ENCODE measurements at places on chromosomes 16 and 17.
A peak's percentile ranks its signal among the peaks of the same experiment; 100 is the strongest.

- no peak for DNase-seq
Measured at GRCh38 chr17:44314869-44315661, 6.7 kb downstream of the RUNDC3A start.

DNA sequence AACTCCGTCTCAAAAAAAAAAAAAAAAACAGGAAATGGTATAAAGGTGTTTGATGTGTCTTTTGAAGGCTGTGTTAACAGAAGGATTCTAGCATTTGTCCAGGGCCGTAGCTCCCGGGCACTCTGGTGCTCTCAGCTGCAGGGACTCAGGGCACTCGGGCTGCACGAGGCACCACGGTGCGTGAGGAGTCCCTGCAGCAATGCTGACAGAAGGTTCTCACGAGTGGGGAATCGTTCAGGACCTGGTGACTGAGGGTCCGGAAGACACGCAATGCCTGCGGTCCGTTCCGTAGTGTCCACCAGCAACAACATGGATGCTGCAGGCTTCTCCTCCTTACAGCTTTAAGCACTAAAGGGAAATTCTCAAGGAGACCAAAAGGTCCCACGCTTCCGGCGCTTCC is 12.6 kb upstream of the FAAP100 start:
- no peak for DNase-seq

DNA sequence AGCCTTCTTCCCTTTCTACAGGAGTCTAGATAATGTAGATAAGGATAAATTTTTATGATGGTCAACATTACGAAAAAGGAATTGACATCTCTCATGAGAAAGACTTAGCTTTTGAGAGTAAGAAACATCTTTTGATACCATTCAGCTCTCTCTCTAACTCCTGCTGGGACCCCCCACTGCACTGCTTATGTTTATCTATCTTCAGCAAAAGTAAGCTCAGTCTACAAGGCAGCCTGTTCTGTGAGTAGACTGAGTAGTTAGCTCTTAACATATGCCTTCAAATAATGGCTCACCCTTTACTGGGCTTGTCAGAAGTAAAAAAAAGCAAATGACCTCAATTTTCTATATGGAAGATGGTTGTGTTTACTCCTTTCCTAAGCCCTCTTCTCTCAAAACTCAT is 372.2 kb upstream of the CDH11 start:
- no peak for DNase-seq

DNA sequence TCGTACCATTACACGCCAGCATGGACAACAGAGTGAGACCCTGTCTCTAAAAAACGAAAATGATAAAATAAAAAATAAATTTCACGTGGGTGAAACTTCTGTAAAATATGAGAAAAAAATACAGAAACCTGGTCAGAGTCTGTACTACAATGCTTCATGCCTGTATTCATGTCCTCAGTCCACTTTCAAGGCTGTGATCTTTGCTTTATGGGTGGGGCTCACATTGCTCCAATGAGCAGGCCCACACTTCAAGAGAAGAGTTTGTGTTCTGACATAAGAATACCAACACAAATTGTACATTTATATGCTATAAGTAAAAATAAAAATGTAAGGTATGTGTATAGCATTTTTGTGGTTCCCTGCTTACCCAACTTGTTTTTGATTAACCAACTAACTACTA is 32.2 kb upstream of the ABCA3 start:
- no peak for DNase-seq

DNA sequence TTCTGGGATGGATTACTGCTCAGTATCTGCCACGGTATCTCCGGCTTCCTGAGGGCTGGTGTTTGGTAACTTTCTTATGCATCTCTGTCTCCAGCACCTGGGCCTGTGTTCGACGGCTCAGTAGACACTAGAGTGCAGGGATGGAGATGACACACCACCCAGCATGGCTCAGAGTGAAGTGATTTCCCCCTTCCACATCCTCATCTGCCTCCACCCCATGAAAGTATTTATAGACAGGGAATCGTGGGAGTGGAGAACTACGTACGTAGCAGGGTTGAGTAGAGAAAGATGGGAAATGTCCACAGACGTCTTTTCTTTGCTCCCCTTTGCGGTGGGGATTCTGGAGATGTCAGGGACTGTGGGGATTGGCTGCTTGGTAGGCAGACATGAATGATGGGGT is 11.8 kb upstream of the SLC25A19 start:
- DNase-seq, result no peak

DNA sequence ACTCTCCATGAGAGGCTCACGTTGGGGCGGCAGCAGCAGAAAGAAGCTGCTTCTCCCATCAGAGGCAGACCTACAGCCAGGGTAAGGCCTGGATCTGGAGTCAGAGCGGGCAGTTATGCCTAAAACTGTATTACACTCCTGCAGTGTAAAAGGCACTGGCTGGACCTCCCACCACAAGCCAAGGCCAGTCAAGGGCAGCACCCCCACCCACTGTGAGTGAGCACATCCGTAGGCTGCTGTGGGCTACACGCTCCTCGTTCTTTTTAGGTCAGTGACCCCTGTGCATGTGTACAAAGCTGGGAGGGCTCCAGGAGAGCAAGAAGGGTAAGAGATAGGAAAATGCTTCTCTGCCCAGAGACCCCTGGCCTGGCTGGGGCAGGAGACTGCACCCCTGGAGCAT is 20.7 kb downstream of the DCAKD start:
- DNase-seq, result no peak

- no peak for DNase-seq
Measured at GRCh38 chr17:82703935-82704865, 5.7 kb upstream of the RAB40B start.

DNA sequence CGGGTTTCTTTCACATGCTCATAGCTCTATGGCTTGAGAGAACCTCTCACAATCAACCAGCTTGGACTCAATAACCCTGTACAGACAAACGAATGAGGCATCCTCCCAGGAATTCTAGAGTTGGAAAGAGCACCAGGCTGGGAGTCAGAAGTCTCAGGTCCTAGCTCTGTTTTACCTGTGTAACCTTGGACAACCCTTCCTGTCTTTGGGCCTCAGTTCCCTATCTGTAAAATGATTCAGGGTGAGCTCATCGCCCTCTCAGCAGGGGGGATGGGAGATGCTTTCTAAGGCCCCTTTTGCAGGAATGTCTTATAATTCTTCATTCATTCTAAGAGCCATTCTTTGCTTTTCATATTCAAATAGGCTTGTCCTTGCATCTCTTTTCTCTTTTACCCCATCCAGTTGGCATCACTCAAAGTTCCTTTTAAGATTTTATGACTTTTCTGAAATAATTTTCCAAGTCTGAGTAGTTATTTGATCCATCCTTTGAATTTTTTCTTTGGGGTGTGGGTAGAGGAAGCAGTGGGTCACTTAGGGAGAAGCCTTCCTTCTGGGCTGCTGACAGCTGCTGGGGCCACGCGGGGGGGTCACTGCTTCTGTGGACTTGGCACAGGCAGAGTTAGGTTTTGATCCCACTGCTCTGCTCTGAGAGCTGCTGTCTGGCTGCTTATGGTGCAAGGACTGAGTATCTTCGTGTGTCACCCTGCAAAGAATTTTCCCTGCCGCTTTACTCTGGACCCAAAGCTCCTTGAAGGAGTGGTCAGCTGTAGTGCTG is 102.7 kb downstream of the UTP18 start:
- no peak for DNase-seq

DNA sequence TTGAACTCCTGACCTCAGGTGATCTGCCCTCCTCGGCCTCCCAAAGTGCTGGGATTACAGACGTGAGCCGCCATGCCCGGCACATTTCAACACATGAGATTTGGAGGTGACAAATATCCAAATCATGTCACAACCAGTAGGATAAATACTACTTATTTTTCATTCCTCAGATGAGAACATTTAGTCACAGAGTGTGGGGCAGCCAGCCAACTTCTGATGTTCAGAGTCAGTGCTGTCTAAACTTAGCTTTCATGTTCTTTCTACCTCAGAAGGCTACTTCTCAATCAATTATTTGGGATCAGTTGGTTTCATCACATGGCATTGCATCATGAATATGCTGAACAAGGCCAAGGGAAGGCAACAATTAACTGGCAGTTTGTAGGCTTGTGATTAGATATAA is 134.5 kb downstream of the CDH13 start:
- DNase-seq, result no peak

GRCh38 chr17:17661134-17661533 is 20.1 kb upstream of the RAI1 start:
- no peak for DNase-seq

- no peak for DNase-seq
Measured at GRCh38 chr17:61416211-61416539, 16.5 kb downstream of the TBX2 start.

DNA sequence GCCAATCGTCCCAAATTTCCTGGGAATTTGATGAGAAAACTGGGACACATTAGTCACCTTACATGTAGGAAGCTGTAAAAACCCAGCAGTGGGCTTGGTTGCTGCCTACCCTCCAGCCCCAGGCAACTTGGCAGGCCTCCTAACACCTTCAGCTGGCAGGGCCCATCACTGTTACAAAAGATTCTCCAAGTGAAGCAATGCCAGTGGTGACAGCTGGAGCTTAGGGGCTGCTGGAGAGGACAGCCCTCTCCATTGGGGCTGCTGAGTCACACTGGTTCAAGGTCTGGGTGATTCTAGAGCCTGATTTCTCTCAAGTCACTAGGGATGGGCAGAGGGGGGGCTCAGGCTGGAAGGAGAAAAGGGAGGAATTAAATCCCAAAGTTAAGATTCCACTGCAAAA is 180.6 kb downstream of the COPRS start:
- no peak for DNase-seq

DNA sequence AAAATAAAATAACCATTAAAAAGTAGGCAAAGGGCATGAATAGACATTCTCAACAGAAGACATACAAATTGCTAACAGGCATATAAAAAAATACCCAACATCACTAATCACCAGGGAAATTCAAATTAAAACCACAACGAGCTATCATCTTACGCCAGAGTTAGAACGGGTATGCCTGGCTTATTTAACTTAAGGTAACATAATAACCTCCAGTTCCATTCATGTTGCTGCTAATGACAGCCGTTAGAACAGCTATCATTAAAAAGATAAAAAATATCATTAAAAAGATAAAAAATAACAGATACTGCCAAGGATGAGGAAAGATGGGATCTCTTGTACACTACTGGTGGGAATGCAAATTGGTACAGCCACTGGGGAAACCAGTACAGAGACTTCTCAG is 89.3 kb downstream of the GAS7 start:
- no peak for DNase-seq

GRCh38 chr16:68417711-68418301 is 30.5 kb downstream of the SMPD3 start:
- peak; percentile 73 for DNase-seq

DNA sequence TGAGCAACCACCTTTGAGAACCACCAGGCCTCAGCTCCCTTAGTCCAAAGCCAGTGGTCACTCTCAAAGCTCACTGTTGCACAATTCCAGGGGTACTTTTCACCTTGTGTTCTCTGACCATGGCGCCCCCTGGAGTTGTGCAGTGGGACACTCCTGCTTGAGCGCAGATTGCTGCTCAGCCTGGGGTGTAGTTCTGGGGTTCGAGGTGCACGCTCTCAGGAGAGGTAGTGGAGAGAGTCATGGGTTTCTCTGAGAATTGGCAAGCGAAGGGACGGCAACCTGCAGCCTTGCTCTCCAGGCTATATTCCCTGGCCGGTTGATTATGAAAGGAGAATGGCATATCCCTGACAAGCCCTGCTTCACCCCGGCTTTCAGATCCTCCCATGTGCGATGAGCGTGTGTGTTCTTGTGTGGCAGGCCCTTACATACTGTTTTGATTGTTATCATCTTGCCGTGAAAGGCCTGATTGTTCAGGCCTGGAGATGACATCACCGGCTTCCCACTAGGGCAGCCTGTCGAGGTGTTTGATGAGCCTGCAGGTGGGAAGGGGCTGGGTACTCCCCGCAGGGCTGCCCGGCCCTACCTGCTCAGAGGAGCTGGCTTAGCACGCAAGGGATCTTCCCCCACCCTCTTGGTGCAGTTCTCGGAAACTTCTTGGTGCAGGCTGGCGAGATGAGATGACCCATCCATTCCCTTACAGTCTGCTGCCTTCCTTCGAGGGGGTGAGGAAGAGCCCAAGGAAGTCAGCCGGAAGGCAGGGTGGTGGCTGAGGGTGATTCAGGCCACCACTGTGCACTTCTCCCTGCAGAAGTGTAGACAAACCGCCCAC is 431.2 kb downstream of the SLC39A11 start:
- no peak for DNase-seq

DNA sequence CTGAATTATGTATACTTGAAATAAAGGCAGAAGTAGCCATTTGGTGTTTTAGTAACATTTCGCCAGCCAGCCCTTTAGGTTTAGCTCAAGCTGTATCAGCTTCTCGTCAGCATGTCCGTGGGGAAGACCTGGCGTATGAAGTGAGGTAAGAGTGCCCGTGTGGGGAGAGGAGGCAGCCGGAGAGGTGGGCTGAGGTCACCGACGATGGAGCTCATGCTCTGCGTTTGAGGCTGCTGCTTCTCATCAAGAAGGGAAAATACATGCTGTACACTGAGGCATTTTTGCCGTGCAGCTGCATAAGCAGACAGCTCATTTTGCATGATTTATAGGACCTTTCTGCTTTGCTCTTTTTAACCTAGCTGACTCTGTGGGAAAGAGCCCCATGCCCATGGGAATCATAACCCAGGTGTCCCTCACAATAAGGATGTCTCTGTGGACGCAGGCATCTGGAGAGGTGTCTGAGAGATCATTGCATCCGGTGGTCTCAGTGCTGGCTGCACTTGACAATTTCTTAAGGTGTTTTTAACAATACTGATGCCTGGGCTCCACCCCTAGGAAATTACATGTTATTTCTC is 179.1 kb downstream of the ABCC12 start:
- no peak for DNase-seq

DNA sequence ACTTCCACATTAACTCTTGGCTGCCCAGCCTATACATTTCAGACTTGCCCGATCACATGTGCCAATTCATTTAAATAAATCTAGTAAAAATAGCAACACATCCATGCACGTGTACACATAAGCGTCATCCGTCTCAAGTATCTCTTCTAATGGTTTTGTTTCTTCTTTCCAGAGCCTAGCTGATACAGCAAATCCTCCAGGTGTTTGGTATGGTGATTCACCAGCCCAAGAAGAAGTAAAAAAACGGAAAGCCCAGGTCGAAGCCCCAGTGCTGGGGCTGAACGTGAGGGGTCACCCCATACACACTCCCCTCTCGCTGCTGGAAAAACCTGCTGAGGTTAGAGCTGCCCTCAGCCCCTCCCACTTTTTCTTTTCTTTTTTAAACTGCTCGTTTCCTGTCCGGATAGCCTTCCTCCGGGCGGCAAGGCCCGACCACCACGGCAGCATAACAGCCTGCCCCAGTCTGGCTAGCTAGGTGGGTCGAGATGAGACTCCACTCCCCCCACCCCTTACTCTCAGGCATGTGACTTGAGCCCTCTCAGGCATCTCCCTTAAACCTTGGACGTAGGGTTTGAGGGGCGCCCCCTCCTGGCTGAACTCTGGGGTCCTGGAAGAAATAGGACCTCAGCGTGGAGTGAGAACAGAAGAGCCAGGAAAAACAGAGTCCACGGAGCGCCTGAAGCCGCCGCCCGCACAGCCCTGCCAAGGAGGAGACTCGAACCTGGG is 13.9 kb upstream of the OR1F1 start:
- DNase-seq, result no peak

- no peak for DNase-seq
Measured at GRCh38 chr17:74759243-74759801, 10.9 kb downstream of the NHERF1 start.

All from GM12878 (cell line).